Stimulated activated CD8-positive, alpha-beta memory T cell treated with anti-CD3 and anti-CD28 coated beads, Interleukin-15, amount 100 ng/mL, for 4 hours (primary cell): ENCODE measurements at places on chromosomes 3 and 15.

DNA sequence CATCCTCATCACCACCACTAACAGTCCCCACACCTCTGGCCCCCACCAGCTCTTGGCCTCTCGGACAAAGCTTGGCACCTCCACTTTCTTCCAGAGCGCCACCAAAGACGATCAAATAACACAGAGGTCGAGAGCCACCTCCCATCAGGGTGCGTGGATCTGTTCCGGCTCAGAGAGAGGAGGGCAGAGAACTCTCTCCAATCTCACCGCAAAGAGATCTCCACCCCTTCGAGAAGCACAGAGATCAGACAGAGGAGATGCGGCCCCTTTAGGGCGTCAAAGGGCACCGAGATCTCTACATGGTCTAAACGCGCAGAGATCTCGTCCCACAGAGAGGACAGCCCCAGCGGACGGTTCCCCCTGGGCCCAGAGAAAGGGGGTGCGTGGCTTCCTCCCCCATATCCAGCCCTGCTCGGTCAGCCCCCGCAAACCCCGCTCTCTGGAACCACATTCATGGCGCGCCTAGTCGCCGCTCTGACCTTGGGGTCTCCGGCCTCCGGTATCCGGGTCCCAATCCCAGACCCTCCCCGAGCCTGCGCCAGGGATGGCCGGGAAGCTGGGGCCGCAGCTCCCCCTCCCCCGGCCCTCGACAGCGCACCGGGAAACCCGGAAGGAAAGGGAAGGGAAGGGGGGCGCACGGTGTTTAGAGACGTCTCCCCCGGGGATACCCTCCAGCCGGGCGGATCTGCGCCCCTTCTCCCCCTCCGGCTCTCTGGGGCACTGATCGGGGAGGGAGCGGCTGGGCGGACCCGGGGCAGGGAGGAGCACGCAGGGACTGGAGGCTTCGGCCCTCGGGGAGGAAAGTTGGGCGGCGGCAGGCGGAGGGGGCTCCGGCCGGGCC is 608 bp downstream of the SCN5A start:
- DNase-seq = no peak

GRCh38 chr15:67587331-67587730 is 44.8 kb downstream of the MAP2K5 start:
- DNase-seq = no peak

- DNase-seq = no peak
These were observed 22.1 kb upstream of the HEG1 start for GRCh38 chr3:125077864-125078263.

- DNase-seq = no peak
These were observed 200.6 kb upstream of the ZBTB20 start for GRCh38 chr3:115347737-115348136.

GRCh38 chr3:144502402-144502801 is 530.8 kb downstream of the DIPK2A start:
- DNase-seq = no peak
